Lung microvascular endothelial cell (primary cell): ENCODE measurements at places on chromosomes 4 and X.
A peak's percentile ranks its signal among the peaks of the same experiment; 100 is the strongest.

GRCh38 chr4:153785910-153786721, 2.8 kb downstream of the SFRP2 start:
- DNase-seq, result peak; percentile 23

DNA sequence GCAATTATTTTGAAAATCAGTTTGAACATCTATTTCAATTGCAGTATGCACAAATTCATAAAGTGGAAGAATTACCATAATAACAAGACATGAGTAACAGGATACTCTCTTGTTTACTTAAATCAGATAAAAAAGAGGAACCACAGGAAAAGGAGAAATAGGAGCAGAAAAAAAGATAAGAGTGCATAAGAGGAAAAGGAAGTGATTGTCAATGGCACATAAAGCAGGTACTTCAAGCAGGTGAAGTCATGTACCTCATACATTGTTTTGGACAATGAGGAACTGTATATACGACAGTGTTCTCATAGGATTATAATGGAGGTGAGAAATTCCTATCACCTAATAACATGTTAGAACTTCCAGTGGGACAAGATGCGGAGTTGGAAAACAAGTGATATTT, 334.5 kb upstream of the PCDH7 start:
- DNase-seq, result no peak

DNA sequence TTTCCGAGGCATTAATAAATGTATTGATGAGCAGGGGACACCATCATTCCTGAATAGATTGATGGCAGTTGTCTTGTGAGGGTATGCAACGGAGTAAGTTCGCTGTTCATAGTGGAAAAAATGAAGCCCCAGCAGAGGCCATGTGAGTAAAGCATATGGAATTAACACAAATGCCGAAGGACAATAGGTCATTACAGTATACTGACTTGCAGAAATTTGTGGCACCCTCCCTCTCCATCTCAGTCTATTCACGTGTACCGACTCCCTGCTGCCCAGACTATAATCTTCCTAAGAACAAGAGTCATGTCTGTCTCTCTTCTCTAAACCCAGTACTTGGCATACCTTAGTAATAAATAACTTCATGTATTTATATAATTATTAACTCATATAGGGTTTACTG, 47.1 kb upstream of the PCDH10 start:
- no peak for DNase-seq

- no peak for DNase-seq
These were observed 25.1 kb upstream of the APLN start for GRCh38 chrX:129679901-129680300.

DNA sequence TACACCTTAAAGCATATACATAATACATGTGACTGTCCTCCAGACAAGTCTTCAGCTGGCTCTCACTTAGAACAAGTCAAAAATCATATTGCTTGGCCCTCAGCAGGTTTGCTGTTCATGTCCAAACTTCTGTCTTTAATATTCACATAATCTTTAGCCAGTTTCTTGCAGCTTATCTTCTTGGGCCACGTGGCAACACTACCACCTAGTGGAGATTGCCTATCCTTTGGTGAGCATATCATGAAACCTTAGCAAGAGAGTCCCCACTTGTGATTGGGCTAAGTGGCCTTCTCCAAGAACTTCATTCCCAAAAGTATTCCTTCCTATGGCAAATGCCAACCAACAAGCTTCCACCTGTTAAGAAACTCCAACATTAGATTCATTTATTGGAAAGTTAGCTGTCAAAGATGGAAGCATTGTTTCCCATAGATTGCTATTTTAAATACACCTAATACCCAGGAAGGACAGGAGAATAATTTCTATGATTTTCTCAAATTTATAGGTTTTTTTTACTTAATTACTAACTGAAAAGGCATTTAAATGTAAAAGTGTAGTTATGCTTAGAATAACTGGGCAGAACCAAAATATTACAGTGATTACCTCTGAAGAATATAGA, 231.9 kb upstream of the INTU start:
- peak; percentile 73 for DNase-seq

- no peak for DNase-seq
These were observed 736.3 kb upstream of the PCDH7 start for GRCh38 chr4:29983890-29984289.

DNA sequence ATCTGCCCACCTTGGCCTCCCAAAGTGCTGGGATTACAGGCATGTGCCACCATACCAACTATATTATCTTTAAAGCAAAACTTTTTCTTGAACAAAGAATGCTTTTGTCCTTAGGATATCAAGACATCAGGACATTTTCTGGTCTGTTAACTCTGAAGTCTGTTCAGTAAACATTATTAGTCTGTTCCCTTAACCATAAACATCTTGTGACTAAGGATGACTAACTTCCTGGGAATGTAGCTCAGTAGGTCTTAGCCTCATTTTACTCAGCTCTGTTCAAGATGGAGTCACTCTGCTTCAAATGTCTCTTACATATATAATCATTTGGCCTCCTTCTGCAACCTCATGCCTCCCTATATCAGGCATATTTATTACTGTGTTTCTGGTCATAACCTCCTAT, 122.9 kb downstream of the UBE2NL start:
- DNase-seq, result peak; percentile 0

- no peak for DNase-seq
These were observed 39.3 kb downstream of the NSUN7 start for GRCh38 chr4:40789031-40789430.
